ENCODE measurements at places on chromosomes 16 and 17.

DNA sequence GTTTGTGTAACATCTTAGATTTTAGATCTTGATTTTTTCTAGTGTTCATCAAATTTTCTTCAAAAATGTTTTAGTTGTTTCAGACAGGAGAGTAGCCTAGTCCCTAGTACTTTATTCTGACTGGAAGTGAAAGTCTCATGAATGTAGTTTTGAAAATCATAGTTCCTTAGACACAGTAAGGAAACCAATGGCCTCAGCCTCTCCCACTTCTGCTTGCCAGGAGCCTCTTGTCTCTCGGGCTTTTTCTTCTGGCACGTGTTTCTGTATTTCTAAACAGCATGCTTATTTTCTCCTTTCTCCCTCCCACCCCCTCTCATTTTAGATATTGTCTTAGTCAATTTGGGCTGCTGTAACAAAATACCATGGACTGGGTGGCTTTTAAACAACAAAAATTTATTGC lies 9.8 kb downstream of the SLFN5 start:
- DNase-seq, result no peak

DNA sequence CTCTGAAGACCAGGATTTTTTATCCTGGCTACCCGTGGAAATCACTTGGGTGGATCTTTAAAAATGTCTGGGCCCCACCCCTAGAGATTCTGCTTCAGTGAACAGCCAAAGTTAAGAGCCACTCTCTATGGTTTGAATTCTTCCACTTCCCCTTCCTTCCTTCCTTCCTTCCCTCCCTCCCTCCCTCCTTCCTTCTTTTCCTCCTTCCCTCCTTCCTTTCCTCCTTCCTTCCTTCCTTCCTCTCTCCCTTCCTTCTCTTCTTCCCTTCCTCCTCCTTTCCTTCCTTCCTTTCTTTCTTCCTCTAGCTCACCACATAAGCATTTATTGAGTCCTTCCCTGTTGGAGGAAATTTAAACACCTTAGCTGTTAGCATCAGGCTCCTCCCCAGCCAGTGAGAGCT lies 203.6 kb downstream of the KATNIP start:
- no peak for DNase-seq

DNA sequence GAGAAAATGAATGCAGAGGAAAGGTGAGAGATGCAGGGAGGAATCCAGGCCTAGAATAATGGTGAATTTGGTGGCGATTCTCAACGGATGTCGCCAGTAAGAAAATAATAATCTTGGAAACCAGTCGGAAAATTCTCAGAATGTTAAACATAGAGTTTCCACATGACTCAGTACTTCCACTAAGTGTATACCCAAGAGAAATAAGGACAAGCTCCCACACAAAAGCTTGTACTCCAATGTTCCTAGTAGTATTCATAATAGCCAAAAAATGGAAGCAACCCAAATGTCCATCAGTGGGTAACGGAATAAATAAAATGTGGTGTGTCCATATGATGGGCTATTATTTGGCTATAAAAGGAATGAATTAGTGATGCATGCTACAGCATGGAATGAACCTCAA lies 19.4 kb upstream of the ENGASE start:
- DNase-seq, result no peak

DNA sequence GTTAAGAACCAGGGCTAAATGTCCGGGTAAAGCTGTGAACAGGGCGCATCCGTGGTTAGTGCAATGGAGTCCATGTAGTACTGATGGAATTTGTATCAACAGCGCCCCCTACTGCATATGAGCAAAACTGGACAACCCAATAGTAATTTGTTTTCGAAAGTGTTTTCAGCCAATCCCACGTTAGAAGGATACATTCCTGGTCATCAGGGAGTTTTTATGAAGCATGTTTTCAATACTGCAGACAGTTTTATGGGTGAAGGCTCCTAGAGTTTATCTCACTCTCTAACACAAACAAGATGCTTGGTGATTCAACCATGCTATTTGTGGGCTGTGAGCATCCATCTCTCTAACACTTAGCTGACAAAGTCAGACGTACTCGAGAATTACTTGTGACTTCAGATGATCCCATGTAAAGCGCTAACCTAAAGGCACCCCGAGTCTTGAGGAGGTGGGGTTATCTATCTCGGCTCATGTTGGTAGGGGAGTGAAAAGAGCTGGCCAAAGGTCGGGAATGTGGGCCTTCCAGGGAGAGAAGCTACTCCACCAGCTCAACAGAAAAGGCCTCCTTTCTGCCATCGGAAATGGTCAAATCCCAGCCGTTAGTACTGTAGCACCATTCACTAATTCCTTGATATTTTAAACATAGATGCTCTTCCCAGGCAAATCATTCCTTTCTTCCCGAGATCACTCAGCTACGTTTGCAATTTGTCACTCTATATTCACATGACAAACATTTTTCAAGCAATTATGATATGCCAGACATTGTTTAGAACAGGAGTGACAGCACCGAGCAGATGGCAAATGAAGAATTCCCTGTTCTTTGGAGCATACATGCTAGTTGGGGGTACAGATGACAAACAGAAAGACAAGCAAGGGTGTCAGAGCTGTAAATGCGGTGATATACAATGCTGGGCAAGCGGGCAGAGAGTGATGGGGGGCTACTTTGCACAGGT lies 46.9 kb upstream of the HNF1B start:
- DNase-seq, result no peak
